ENCODE measurements at places on chromosomes 13 and 19.

GRCh38 chr13:46392967-46393366 lies 5.9 kb upstream of the RUBCNL start:
- DNase-seq = no peak

DNA sequence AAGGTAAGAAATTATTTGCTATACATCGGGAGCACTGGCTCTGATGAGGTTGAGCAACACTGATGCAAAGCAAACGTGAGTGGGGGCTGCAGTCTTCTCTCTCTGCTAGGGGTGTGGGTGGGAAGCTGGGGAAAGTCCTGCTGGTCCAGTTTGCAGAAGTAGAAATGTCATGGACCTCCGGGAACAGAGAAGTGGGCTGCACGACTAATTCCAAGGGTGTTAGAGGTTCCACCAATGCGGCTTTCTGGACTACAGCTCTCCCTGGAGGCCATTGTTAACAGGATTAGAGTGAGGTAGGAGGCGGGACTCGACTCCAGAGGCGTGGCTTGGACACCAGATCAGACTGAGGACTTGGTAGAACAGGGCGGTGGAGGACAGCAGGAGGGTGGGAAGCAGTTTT lies 5.7 kb upstream of the FBXO27 start:
- no peak for DNase-seq

GRCh38 chr13:108963846-108964600 lies 334.6 kb downstream of the MYO16 start:
- no peak for DNase-seq

DNA sequence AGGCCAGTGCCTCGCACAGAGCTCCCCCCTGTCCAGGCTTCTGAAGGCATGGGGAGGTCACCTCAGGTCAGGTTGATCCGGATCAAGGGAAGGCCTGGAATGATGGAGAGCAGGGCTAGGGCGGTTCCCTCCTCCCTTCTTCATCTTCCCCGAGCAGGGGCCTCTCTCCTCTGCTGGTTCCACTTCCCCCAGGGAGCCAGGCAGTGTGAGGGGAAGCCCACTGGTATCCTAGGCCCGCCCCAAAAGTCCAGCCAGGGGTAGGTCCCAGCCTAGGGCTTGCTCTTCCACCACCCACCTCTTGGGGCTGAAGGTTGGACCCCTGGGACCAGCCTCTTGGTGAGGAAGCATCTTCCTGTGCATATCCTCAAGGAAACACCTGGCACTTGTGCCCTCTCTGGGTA lies 16.4 kb upstream of the PRR19 start:
- no peak for DNase-seq

GRCh38 chr13:44305286-44305685 lies 68.3 kb upstream of the SERP2 start:
- DNase-seq = no peak

GRCh38 chr19:14149509-14149994 lies 13.2 kb upstream of the ASF1B start:
- no peak for DNase-seq

DNA sequence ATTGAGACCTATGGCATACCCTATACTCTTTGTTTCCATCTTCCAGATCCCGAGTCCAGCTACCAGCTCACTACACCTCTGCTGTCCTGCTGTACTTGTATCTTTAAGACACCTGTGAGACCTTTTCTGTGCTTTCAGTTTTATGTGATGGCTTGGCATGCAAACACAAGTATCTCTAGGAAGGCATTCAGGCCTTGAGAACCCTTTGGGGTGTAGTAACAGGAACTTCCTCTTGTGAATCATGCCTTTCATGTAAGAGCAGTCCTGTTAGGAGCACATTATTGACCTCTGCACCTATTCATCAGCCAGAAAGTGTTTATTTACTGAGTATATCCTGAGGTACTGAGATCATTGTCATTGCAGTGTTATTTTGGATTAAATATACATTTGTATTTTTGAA lies 87.0 kb upstream of the HTR2A start:
- no peak for DNase-seq

GRCh38 chr13:80171096-80171495 lies 169.8 kb downstream of the SPRY2 start:
- DNase-seq = no peak

DNA sequence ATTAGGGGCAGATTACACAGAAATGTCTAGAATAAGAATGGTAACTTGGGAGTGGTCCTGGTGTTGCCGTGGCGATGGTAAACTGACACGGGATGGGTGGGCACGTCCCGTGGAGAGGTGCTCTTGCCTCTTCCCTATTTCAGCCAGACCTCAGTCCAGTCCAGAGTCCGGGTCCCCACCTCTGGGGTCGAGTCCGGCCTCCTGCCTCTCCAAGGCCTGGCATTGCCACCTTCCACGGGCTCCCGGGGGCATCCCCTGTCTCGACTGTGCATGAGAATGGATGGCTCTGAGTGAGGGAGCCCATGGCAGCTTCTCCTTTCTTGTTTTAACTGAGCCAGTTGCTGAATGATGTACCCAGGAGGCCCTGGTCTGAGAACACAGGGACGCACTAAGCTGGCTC lies 142.3 kb downstream of the SOX1 start:
- DNase-seq = no peak

DNA sequence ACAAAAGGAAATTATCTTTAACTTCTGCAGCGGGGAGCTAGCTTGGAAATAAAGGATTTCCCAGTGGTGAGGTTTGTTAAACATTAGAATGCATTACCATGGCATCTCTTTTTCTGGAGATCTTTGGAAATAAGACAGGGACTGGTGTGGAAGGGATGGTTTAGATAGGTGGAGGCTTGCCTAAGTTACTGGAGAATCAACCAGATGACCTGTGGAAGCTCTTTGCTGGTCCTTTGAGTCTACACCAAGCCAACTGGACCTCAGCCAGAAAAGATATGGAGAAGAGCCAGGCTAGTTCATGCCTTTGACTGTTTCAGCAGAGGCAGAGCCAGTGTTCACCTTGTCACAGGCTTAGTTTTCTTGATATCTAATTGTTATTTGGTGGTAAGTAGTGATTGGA lies 134.7 kb downstream of the KCNRG start:
- DNase-seq = no peak

DNA sequence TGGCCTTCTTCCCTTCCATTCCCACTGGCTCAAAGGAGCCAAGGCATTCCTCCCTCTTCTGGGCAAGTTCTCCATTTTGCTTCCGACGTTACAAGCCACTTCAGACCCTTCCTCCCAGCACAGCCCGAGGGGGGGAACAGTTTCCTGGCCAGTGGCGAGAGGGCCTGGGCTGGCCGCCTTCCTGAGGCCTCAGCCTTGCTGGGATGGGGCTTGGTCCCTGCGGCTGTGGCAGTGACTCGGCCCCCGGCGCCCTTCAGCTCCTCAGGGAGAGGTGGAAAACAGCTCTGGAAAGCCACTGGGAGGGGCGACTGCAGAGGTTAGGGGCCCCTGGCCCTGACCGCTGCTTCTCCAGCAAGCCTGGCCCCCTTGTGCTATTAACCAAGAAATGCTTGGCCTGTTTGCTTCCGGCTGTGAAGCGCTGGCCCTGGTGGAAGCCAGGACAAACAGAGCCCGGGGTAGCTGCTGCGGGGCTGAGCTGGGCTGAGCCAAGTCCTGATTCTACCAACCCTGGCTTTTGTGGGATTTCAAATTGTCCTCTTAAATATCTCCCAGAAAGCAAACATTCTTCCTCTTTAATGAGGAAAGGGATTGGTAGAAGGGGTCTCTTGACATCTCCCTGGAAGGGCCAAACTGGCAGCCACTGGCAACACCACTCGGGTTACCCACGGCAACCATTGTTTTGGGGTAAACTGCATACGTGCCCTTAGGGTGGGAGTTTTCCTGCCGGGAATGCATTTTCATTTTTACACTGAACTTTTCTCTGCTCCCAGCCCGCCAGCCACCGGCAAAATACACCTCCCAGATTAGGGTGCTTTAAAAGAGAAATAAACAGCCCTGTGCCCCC lies 38.7 kb downstream of the C13orf46 start:
- DNase-seq = no peak

DNA sequence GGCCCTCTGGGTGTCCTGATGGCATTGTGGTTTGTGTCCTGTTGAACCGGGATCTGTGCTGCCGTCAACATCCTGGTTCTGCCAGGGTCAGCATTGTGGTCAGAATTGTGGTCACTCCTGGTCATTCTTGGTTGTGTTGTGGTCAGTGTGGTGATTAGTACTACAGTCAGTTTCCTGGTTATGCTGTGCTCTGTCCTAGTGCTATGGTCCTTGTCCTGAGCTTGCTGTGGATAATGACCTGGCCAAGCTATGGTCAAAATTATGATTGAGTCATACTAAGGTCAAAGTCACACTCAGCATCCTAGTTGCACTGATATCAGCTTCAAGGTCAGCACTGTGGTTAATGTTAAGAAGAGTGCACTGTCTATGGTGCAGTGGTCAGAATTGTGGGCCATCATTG lies 4.5 kb upstream of the OLFM2 start:
- no peak for DNase-seq

- DNase-seq = no peak
Observed at GRCh38 chr13:83752141-83752540, 130.1 kb downstream of the SLITRK1 start.

- DNase-seq = no peak
Observed at GRCh38 chr13:97259798-97260714, 37.9 kb downstream of the MBNL2 start.

- DNase-seq = no peak
Observed at GRCh38 chr19:10916602-10917001, 11.8 kb downstream of the YIPF2 start.

GRCh38 chr19:23539499-23539898 lies 144.2 kb upstream of the ZNF91 start:
- DNase-seq = no peak

GRCh38 chr13:83184819-83185218 lies 697.5 kb downstream of the SLITRK1 start:
- no peak for DNase-seq

- no peak for DNase-seq
Observed at GRCh38 chr13:64007339-64007738, 2591.7 kb upstream of the PCDH20 start.

DNA sequence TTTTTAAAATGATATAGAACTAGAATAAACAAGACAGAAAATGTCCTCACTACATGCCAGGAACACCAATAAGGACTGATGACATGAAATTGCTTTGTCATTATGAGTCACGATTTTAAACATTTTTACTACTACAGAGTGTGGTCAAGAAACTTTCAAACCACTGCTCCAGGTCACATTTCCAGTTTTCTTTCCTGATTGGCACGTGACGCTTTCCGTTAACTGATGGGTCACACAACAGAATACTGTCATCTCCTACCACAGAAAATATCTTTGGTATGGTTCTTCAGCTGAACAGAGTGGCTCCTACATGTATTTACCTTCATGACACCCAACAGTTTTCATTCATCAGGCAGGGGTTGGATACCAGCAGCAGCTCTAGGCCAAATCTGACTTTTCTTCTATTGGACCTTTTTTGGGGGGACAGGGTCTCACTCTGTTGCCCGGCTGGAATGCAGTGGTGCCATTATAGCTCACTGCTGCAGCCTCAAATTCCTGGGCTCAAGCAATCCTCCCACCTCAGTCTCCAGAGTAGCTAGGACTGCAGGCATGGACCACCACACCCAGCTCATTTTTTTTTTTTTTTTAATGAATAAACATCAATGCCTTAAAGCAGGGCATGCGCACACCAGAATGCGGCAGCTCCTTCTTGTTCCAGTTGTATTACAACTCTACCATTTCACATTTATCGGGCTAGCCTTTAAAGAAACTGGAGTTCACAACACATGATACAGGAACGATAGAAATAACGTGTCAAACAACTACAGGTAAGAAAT lies 147.4 kb downstream of the RNF17 start:
- DNase-seq = no peak

DNA sequence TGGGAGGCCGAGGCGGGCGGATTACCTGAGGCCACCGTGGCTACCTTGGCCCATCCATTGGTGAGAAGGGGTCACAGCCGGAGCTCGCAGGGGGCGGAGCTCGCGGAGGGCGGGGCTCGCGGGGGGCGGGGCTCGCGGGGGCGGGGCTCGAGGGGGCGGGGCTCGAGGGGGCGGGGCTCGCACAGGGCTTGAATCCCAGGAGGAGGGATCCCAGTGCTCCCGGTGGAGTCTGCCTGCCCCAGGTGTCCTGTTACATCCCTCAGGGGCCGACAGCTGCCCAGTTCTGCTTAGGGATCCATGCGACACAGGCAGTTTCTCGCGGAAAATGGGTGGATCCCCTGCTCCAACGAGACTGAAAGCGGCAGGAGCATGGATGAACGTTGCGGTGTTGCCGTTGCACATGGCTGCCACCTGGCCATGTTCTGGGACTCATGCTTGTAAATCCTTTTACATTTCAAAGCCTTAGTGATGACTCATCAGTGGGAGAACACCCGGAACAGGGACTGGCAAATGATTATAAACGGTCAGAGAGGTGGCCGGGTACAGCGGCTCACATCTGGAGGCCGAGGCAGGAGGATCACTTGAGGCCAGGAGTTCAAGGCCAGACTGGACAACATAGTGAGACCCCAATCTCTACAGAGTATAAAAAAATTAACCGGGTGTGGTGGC lies 25.1 kb downstream of the TMPRSS9 start:
- no peak for DNase-seq

DNA sequence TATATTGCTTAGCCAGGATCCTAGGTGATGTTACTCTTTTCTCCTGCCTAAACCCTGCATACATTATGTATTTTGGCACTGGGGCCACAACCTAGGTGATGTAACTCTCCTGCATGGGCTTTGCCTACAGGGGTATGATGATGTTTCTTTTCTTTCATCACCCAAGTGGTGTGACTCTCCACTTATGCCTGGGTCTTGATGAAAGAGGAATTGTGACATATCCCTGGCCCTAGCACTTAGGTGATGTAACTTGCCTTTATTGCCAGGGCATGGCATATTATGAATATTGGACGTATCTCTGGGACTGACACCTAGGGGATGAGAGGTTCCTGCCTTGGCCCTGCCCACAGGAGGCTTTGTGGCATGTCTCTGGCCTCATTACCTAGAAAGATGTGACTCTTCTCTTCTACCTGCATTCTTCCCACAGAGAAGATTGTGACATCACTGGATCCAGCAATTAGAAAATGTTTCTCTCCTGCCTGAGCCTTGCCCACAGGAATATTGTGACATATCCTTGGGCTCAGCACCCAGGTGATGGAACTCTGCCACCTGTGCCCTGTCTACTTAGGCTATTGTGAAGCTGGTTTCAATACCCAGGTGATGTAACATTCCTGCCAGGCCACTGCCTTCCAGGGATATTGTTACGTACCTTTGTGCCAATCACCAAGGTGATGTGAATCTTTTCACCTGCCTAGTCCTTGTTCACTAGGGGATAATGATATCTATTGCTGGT lies 27.3 kb upstream of the ZNF254 start:
- no peak for DNase-seq

- peak; percentile 38 for DNase-seq
Observed at GRCh38 chr19:21483589-21484170, 21.7 kb upstream of the ZNF429 start.

GRCh38 chr13:109737046-109737573 lies 49.3 kb downstream of the IRS2 start:
- DNase-seq = no peak

DNA sequence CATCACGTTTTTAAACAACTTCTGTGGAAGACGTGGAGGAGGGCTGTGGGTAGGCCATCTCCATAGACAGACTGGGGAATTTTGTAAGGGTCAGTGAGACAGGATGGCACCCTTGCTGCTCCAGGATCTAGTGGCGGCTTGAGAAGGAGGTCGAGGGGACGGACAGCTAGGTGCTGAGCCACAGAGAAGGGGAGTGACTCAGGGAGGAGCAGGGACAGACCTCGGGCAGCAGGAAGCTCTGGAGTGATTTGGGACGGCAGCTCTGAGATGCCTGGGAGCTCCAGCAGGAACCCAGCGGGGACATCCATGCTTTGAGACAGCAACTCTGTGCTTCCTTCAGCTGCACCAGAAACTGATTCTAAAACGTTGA lies 169.1 kb upstream of the SOX1 start:
- DNase-seq = no peak

All from stimulated activated CD4-positive, alpha-beta T cell treated with anti-CD3 and anti-CD28 coated beads, Interleukin-15, amount 100 ng/mL, for 48 hours (primary cell).